GM23248 (cell line): ENCODE measurements at places on chromosomes 6 and 20. TPM values are rescaled to one million over a fixed set of nuclear protein-coding genes. Genes with fewer than 3 reads are reported as not detected.

- peaks cover 85% of the 10 kb centered on the region for H3K36me3 ChIP-seq
- no peak overlapping the region for H3K27ac ChIP-seq
- H3K4me3 ChIP-seq: no peak overlapping the region
- DNase-seq: peak; percentile 23
- no peaks in the 10 kb centered on the region for H3K27me3 ChIP-seq
- no peaks in the 10 kb centered on the region for H3K4me1 ChIP-seq
Observed at GRCh38 chr6:107894809-107895396, 63.1 kb downstream of the SEC63 start.

DNA sequence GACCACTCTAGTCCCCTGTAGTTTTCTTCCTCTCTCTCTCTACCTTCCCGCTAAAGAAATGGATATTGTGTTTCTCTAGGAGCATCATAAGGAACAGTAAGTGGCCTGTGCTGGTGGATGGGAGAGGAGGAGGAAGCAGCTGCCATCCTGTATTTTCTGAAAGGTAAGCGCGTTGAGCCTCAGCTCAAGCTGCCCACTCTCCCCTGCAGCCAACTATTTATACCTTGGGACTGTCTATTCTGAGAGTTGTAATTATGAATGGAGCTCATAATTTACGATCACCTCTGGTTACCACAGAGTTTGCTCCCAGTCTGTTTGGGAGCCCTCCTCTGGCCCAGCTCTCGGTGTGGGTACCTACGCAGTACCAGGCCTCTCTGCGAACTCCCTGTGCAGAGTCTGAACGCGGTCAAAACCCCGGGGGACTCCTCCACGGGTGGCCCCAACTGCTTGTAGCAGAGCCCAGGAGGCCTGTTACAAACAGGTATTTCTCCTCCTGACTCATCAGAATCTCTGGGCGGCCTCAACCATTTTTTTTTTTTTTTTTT lies 285.4 kb downstream of the SMOC2 start:
- no peak overlapping the region for H3K27ac ChIP-seq
- DNase-seq: no peak
- no peaks in the 10 kb centered on the region for H3K36me3 ChIP-seq
- no peak overlapping the region for H3K4me3 ChIP-seq

DNA sequence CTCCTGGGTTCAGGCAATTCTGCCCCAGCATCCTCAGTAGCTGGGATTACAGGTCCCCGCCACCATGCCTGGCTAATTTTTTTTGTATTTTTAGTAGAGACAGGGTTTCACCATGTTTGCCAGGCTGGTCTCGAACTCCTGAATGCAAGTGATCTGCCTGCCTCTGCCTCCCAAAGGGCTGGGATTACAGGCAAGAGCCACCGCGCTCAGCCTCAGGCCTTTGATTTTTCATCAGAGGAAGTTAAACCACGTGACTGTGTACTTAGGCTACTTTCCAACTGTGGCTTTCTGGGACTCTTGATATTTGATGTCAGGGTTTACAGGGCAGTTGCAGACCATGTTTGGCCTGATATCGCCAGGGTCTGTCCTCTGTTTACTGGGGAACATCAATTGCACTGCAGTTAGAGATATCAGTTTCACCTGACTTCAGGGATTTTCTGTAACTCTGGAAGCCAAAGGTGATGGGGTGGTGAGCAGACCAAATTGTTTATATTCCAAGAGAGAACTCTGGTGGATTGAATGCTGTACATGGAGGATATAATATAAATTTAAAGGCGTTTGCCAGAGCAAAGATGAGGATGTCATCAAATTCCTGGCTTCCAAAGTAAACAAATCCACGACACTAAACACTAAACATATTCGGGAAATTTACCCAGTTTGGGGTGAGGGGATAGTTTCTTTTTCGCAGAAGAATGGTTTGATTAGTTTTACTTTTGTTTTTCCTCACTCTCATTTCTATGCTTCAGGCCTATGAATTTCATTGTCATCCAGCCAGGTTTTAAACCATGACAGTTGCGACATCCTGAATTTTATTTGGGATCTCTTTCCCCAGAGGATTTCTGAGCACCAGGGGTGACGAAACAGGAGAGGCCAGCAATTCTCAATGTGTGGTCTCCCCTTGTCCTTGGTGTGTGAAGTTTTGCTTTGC lies 4.2 kb downstream of the PSMF1 start:
- peaks cover 36% of the 10 kb centered on the region for H3K4me1 ChIP-seq
- H3K36me3 ChIP-seq: peaks cover 22% of the 10 kb centered on the region
- peak; percentile 66 for DNase-seq
- H3K4me3 ChIP-seq: peak overlapping the region; percentile 28; the same call in 1 of the 2 replicates

DNA sequence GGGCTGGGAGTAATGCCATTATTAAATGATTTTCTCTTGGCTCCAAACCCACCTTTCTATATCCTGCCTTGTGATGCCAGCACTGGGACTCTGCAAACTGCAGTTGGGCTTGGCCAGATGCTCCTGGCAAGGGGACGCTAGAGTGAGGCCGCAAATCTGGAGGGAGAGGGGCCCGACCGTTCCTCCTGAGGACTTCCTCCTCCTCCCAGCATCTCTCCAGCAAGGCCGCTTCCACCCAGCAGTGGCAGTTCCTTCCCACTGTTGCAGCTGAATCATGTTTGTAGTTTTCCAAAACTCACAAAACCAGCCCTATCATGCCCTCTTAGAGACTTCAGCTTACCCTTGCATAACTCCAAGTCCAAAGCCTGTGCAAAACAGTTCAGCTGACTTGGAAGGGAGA lies 244.4 kb downstream of the FOXA2 start:
- peaks cover 11% of the 10 kb centered on the region; the same call in 1 of the 2 replicates for H3K27me3 ChIP-seq
- H3K27ac ChIP-seq: no peak overlapping the region
- no peak overlapping the region for H3K4me3 ChIP-seq
- H3K36me3 ChIP-seq: no peaks in the 10 kb centered on the region
- no peak for DNase-seq

- H3K4me1 ChIP-seq: peaks cover 20% of the 10 kb centered on the region
- H3K36me3 ChIP-seq: no peaks in the 10 kb centered on the region
- no peak for DNase-seq
- no peaks in the 10 kb centered on the region for H3K27me3 ChIP-seq
Observed at GRCh38 chr6:21022343-21023107, 488.3 kb downstream of the CDKAL1 start.

GRCh38 chr6:26087284-26088115 lies at the start of gene HFE:
Gene HFE, plus strand, starts transcription at chr6:26087429. Its CDS starts 12 bp downstream, at chr6:26087441.
- H3K27ac ChIP-seq: peak within 1 kb of the TSS; percentile 91
- no peaks in the 10 kb centered on the region for H3K27me3 ChIP-seq
- peak; percentile 83 for DNase-seq
- H3K4me1 ChIP-seq: peaks cover 4% of the 10 kb centered on the region

DNA sequence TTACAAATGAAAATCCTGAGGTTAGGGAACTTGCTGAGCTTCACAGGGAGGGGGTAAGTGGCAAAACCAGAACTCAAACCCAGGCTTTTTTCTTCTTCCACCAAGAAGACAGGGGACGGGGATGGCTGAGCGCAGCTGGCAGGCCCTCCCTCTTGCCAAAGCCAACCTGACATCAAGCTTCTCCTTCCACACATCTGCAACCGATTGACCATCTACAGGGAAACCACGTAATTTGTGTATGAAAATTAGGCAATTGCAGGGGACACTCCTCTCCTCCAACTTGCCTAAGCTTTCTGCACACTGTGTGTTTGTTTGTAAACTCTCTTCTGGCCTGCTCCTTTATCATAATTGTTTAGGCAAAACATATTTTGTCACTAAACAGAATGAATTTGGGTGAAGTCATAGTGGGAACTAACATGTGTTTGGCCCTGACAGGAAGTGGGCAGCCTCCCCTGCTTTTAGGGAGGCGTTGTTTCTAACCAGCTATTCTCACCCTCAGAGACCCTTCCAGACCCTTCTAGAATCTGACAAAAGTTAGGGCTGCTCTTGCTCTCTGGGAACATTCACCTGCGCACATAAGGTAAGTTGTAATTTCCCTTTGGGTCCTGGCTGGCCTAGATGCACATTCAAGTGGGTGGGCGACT lies 18.9 kb downstream of the ZNF831 start:
- H3K4me1 ChIP-seq: no peaks in the 10 kb centered on the region
- H3K36me3 ChIP-seq: no peaks in the 10 kb centered on the region
- H3K27me3 ChIP-seq: 0 out of 2 replicates have a peak, but pooled peaks cover 7% of the 10 kb centered on the region
- no peak overlapping the region for H3K4me3 ChIP-seq
- DNase-seq: no peak

- no peak for DNase-seq
- H3K36me3 ChIP-seq: peaks cover 13% of the 10 kb centered on the region; the same call in 1 of the 2 replicates
- H3K27ac ChIP-seq: no peak overlapping the region
- no peak overlapping the region for H3K4me3 ChIP-seq
Observed at GRCh38 chr6:41770381-41771057, 9.2 kb downstream of the FRS3 start.

GRCh38 chr20:3563548-3564177 lies 92.8 kb downstream of the ATRN start:
- peak overlapping the region; percentile 18 for H3K27ac ChIP-seq
- no peaks in the 10 kb centered on the region for H3K27me3 ChIP-seq
- H3K4me1 ChIP-seq: peaks cover 17% of the 10 kb centered on the region
- H3K36me3 ChIP-seq: no peaks in the 10 kb centered on the region
- H3K4me3 ChIP-seq: no peak overlapping the region

DNA sequence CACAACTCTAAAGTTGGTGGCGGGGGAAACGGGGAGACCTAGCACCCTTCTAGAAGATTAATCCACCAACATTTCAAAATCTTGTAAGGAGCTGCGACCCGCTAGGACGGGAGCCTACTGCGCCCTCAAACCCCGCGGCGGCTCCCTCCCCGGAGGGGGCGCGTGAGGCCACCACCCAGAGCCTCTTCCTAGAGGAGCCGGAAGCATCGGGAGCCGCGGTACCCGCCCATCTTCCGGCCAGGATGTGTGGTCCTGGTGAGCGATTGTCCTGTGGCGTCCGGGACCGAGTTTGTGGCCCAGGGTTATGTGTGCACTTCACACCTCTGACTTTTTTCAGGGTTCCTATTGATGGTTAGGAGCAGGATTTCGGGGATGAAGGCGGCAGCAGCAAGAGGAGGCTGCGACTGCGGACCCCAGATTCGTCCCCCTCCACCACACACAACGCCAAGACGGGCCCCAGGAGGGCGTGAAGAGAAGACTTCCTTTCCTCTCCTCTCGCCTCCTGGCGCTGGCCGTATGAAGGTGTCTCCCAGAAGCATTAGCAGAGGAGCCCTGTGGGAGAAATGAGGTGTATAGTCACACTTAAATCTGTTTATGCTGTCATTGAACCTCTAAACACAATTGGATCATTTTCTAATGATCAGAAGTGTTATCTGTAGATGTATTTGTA lies 10.7 kb downstream of the ZNF165 start:
- H3K27ac ChIP-seq: no peak overlapping the region
- 0 out of 2 replicates have a peak, but pooled peaks cover 4% of the 10 kb centered on the region for H3K36me3 ChIP-seq
- peak; percentile 48 for DNase-seq
- peak overlapping the region; percentile 70 for H3K4me3 ChIP-seq
- no peaks in the 10 kb centered on the region for H3K27me3 ChIP-seq

DNA sequence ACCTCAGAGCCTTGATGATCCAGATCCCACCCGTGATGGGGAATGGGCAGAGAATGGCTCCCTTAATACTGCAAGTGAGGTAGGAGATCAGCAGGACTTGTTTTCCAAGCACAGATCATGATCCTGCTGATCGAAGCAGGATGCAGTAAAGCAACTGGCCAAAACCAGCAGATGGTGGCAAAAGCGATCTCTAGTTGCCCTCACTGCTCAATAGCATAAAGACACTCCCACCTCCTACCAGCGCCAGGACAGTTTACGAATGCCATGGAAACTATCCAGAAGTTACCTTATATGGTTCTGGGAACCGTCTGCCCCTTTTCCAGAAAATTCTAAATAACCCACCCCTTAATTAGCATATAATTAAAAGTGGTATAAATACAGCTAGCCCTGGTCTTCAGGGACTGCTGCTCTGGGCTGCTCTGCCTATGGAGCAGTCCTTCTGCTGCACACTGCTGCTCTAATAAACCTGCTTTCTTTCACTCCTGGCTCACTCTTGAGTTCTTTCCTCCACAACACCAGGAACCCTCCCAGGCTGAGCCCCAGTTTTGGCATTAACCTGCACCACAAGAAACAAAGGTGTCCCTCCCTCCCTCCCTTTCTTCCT lies 415.8 kb downstream of the PREX1 start:
- H3K27me3 ChIP-seq: peaks cover 7% of the 10 kb centered on the region
- no peak for DNase-seq
- no peaks in the 10 kb centered on the region for H3K4me1 ChIP-seq
- no peak overlapping the region for H3K27ac ChIP-seq

DNA sequence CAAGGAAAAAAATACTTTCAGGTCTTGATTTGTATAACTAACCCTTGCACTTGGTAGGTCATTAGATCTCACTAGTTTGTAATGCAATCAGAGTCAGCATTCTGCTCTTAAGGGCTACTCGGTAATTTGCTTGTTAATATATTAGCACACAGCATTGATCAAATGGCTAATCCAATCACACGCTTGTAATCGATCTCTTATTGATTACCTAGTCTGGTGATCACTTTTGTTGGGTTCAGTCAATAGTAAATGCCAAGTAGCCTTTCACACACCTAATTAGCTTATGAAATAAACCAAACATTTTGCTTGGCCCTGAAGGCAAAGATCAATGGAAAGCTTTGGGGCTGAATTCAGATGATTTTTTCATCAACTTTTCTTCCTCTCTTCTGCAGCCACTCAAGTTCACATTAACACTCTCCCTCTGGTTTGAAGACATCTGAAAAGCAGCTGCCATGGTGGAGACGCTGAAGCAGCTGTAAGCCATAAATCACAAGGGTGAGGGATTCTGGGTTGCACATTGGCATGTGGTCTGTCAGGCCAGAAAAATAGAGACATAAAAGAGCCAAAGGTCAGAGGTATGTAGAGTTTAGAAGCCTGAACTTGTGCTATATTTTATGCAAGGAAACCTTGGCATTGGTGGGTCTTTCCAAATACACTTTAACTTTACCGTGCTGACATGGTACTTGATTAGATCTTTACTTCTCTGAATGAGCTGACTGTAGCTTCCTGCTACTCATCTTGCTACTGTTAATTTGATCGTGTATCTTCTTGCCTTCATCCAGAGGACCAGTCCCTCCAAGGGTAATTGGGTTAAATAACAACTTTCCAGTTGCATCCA lies 234.4 kb downstream of the SIM1 start:
- H3K27me3 ChIP-seq: no peaks in the 10 kb centered on the region
- H3K4me1 ChIP-seq: peaks cover 15% of the 10 kb centered on the region
- H3K4me3 ChIP-seq: 0 out of 2 replicates have a peak overlapping the region, but pooled peaks have one; percentile 26

DNA sequence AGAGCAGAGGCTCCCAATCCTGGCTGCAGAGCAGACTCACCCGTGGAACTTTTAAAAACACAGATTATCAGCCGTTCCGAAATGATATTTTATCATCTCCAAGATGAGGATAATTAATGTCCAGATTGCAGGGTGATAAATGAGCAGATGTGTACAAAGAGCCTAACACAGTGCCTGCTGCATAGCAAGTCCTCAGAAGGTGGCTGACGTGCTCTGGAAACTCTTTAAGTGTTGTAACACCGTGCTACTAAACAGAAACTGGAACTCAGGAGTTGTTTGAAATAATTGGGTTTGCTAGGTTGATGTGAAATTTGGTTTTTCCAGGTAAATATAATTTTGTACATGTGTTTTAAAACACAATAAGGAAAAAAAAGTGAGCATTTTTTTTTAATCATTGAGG lies 118.0 kb downstream of the ARMC2 start:
- no peak overlapping the region for H3K4me3 ChIP-seq
- no peaks in the 10 kb centered on the region for H3K36me3 ChIP-seq
- H3K27ac ChIP-seq: no peak overlapping the region
- H3K4me1 ChIP-seq: peaks cover 23% of the 10 kb centered on the region
- no peaks in the 10 kb centered on the region for H3K27me3 ChIP-seq

The SEMG1 gene
- total RNA-seq: not detected in 2 replicates

The KHDC1L gene
- total RNA-seq: not detected in 2 replicates

The C20orf202 gene
- total RNA-seq: not detected in 2 replicates

The MLN gene
- not detected in 2 replicates for total RNA-seq

The RIPPLY2 gene
- not detected in 2 replicates for total RNA-seq
